ENCODE measurements at places on chromosomes 5 and 9.
A peak's percentile ranks its signal among the peaks of the same experiment; 100 is the strongest.

DNA sequence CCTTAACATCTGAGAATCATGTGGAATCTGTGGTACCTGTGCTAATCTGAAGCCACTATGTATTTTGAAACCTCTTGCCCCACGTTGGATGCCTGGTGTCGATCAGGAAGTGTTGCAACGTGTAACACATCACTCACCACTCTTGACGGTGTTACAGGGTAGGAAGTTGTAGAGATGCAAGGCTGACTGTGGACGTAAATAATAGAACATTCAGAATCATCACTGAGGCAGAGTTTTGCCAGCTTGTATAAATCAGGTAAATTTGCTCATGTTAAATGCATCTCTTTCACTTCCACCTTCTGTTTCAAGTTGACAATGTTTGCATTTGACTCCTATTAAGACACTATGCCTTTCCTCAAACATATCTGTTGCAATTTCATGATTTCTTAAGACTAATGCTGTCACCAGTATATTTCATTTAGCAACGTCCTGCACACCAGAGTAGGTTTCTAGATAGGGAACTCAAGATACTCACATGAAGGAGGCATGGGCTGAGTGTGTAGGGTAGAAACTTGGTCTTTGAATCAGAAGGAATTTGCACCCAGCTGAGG, 38.1 kb downstream of the BASP1 start:
- DNase-seq = no peak

- no peak for DNase-seq
Measured at GRCh38 chr9:79759460-79759859, 187.7 kb downstream of the TLE4 start.

- DNase-seq = no peak
Measured at GRCh38 chr5:7324919-7325318, 71.0 kb upstream of the ADCY2 start.

DNA sequence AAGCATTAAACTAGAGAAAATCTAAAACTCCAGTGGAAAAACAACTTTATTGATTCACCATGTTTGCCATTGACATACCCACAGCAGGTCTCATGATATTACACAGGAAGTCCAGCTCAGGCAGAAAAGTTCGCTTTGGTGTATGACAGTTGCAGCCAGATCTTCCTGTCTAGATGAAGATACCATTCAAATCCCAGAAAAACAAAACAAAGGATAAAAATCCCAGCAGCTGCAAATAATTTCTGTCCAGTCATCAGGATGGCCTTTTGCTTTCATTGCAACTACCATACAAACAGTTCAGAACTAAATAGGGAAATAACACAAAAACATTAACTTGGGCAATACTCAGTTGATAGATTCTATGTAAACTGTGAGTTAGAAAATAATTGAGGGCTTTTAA, 136.0 kb upstream of the NREP start:
- no peak for DNase-seq

GRCh38 chr9:36987409-36987808, 46.7 kb downstream of the PAX5 start:
- DNase-seq = no peak

GRCh38 chr5:157703736-157704135, 27.5 kb upstream of the THG1L start:
- DNase-seq = no peak

GRCh38 chr5:38719916-38720315, 125.9 kb upstream of the OSMR start:
- peak; percentile 75 for DNase-seq

- DNase-seq = no peak
Measured at GRCh38 chr5:10600626-10601245, 36.9 kb downstream of the ANKRD33B start.

- DNase-seq = peak; percentile 46
Measured at GRCh38 chr5:91266184-91266705, 116.9 kb downstream of the ARRDC3 start.

DNA sequence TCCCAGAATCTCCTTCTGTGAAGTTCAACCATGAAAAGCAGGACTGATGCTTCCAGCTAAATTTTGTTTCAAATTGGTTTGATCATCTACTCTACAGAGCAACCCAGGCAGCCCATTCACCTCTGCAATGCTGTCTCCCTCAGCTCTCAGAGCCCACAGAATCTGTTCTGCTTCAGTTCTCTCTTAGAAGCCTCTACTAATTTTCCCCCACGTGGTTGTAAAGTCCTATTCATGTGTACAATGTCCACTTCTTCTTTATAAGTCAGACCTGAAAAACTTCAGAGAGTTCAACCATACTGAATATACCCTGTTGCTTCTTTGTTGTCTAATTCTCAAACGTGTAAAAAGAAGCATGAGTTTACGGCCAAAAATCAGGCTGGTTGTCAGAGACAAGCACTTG, 21.3 kb upstream of the FAM13B start:
- DNase-seq = no peak

GRCh38 chr5:116068028-116068632, 16.7 kb upstream of the COMMD10 start:
- DNase-seq = peak; percentile 40

GRCh38 chr9:121226175-121226574, 24.5 kb upstream of the RAB14 start:
- DNase-seq = no peak

DNA sequence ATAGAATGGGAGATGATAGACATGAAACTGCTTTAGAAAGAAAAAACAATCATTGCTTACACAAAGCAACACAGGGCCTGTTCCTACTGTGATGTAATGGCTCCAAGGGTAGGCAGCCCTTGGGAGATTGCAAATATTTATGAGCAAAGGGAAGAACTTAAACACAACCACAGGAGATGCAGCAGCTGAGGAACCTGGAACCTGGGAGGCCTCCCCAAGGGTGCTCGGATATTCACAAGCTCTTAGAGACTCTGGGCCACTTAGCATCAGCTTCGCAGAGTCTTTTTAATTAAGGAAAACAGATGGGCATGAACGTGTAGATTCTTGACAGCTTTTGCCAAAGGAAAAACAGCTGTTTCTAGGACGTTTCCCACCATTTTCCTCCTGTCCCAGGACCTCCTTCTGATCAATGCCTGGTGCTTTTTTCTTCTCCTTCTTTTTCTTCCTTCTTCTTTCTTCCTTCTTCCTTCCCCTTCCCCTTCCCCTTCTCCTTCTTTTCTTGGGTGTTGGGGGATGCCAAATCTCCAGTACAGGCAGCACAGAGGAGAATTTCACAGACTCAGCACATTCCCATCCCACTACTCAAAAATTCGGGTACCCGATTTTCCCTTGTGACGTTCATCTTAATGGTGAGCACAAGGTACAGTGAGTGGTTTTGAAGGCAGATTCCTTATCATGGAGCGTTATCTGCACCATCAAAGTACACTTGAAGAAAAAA, 28.1 kb upstream of the TCF7 start:
- no peak for DNase-seq

- DNase-seq = no peak
Measured at GRCh38 chr5:148905541-148905940, 79.1 kb downstream of the ADRB2 start.

- DNase-seq = no peak
Measured at GRCh38 chr5:10964806-10965205, 203.8 kb upstream of the DAP start.

DNA sequence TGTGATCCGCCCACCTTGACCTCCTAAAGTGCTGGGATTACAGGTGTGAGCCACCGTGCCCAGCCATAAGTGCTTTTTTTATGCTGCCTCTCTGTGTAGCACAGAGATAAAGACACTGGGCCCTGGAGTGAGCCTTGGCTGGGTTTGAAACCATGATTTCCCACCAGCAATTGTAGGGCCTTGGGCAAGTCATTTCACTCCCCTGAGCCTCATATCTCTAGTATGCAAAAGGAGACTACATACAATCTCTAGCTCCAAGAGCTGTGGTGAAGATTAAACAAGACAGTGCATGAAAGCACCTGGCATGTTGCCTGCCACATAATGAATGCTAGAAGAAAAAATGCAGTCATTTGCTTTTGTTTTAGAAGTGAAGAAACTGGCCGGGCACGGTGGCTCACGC, 3.9 kb downstream of the FABP6 start:
- DNase-seq = no peak

- no peak for DNase-seq
Measured at GRCh38 chr5:174708476-174709207, 15.7 kb upstream of the MSX2 start.

GRCh38 chr5:65334077-65334476, 147.6 kb downstream of the ADAMTS6 start:
- no peak for DNase-seq

GRCh38 chr5:30937070-30937469, 256.4 kb upstream of the CDH6 start:
- DNase-seq = no peak

DNA sequence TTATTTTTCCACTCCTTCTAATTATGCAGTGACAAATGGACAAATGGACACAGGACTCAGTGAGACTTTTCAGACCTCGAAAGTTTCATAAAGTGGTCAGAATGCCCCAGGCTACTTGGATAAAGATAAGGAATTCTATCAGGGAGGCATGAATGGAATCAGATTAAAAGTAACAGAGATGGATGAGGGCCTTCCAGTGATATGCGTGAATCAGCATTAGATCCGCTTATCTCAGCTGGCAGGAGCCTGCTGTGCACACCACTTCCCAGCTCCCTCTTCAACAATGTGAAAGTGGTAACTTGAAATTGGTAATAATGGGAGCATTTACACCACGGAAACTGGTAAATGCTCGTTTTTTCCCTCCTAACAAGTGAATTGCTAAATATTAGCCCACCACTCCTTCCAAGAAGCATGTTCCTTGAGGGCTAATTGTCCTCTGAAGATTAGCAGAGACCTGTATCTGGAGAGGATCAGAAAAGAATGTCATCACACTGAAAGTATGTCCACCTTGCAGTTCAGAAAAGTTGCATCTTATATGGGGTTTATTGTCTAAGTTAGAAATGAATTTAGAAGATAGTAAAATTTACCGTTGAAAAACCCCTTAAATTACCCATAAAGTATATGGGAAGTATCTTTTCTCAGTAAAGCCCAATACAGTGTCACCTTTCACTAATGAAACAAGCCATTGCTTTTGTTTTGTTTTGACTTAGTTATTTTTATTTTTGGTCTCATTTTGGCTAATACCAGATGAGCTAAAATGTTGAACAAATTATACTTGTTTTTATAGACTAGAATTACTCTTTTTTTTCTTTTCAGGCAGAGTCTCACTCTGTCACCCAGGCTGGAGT, 125.3 kb downstream of the DPYSL3 start:
- no peak for DNase-seq

DNA sequence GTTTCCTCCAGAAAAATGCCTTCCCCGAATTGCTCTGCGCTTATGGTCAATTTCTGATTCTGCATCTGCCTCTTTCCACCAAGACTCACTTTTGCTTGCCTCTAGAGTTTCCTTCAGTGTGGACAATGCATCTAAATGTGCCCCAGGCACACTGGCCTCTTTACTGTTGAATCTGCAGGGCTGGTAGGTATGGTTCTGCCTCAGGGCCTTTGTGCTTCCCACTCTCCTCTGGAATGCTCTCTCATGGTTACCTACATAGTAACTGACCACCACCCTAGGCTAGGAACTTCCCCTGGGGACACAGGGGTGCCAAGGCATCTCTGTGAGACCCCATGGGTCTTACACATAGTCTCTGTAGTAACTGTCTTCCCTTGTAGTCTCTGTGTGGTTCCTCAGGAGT, 1258.6 kb downstream of the CDH12 start:
- DNase-seq = no peak

GRCh38 chr5:103938146-103938695, 375.6 kb upstream of the NUDT12 start:
- no peak for DNase-seq

Data from H4 (cell line).